Activated gamma-delta T cell treated with Interleukin-2 at 50 U/mL for 16 hours (primary cell): ENCODE measurements at places on chromosomes 1 and 21.

DNA sequence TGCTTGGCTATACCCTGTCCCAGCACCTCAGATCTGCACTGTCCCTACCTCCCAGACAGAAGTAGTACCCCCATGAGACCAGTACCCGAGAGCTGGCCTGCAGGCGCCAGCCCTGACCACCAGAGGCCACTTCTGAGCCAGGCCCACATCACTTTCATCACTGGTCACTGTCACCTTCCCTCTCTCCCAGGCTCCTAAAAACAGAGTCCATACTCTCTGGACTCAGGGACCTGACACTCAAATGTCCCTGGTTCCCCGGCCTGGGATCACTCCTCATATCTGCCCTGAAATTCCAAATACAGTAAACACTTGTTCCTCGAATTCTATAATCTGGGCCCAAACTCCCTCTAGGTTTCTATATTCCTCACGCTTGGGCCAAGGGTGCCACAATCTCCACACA lies 18.7 kb downstream of the TMEM53 start:
- DNase-seq = no peak

DNA sequence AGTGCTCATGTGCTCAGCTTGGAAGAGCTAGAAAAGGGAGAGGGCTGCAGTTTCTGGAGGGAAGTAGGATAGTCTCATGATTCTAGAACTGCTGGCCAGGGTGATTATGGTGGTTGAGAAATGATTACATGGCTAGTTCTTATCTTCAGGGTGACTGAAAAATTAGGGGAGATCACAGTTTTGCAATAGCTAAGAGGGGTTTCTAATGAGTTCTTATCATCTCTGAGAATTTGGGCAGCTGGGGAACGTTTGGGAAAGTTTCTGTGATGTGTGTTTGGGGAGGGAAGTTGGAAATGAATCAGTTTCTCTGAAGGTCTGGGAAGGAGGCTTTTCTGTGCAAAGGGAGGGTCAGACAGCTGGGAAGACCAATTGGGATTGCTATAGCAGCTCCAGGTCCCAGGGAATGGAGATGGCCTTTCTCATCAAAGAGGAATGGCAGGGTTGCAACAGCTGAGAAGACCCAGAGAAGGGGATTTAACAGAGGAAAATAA lies 7.6 kb upstream of the RHOU start:
- no peak for DNase-seq

- DNase-seq = no peak
Measured at GRCh38 chr1:226793620-226794276, 54.7 kb upstream of the ITPKB start.

DNA sequence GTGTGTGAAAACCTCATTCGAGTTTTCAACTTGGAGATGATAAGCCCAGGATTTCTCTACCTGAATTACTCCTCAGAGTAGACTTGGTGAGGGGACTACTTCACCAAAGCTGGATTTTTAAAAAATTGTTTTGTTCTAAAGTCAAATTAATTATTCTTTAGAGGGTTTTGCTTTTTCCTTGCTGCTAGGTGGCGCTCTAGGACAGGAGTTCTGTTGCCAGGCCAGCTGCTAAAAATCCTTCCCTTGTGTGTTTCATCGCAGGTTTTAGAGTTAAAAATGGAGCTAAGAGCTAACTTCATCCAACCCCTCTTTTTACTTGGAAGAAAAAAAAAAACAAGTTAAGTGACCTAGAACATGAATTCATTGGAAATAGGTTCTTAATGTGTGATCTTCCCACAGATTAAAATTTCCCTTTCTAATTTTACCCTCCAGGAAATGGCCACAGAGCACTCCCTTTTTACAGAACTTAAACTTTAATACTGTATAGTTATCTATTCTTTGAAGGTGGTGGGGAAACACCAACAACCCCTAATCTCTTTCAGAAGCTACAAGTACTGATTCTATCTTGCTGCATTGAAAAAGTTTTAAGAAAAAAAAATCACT lies 36.7 kb upstream of the FAM163A start:
- peak; percentile 38 for DNase-seq

- no peak for DNase-seq
Measured at GRCh38 chr1:16153999-16154673, 1.7 kb downstream of the EPHA2 start.

GRCh38 chr1:9466780-9467758 lies 72.2 kb upstream of the SLC25A33 start:
- DNase-seq = no peak

DNA sequence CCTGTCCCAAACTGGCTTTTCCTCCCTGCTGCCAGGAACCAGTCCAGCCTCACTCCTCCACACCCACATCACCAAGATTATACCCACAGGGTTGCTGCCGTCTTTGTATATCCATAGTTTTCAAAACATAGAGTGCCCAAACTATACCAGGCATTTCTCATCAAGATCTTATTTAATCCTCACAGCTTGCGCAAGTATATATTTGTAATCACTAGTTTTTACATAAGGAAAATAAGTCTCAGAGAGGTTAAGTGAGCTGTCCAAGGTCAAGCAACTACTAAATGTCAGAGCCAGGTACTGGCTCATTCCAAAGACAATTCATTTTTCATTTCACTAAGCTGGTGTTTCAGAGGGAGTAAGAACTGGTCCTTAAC lies 34.9 kb upstream of the ZNF362 start:
- no peak for DNase-seq

GRCh38 chr21:42684109-42684916 lies 30.9 kb downstream of the PDE9A start:
- peak; percentile 42 for DNase-seq

DNA sequence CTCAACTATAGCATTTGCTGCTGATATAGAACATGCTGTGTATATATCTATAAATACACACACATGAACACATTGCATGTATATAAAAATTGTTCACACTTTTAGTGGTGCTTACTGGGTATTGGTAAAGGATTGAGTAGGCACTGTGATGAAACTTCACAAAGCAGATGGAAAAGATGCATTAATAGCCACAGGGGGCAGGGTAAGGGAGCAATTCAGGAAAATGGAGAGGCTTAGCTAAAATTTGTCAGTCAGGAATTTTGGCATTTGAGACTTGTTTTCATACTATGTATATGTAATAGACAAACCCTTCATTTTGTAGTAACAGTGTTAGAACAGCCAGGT lies 633 bp upstream of the PPFIA4 start:
- no peak for DNase-seq

- DNase-seq = no peak
Measured at GRCh38 chr1:113459279-113459678, 69.0 kb downstream of the MAGI3 start.

- DNase-seq = peak; percentile 8
Measured at GRCh38 chr1:17606826-17607440, 67.4 kb downstream of the ARHGEF10L start.

DNA sequence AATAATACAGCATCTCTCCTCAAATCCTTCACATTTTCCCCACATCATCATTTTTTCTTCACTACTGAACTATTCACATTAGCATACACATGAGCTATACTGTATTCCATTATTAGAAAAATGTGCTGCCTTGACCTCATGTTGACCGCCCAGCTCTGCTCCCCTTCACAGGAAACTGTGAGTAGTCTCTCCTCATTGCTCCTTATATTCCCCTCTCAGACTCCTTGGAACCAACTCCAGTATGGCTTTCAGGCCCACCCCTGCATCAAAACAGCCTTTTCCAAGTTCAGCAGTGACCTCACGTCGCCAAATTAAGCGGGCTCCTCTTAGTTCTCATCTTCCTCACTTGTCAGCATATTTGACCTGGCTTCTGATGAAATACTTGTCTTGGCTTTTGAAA lies 59.2 kb upstream of the SPAG17 start:
- no peak for DNase-seq

- DNase-seq = no peak
Measured at GRCh38 chr1:179090522-179090921, 8.7 kb downstream of the TOR3A start.

- DNase-seq = no peak
Measured at GRCh38 chr1:12095452-12096263, 32.6 kb downstream of the TNFRSF8 start.

DNA sequence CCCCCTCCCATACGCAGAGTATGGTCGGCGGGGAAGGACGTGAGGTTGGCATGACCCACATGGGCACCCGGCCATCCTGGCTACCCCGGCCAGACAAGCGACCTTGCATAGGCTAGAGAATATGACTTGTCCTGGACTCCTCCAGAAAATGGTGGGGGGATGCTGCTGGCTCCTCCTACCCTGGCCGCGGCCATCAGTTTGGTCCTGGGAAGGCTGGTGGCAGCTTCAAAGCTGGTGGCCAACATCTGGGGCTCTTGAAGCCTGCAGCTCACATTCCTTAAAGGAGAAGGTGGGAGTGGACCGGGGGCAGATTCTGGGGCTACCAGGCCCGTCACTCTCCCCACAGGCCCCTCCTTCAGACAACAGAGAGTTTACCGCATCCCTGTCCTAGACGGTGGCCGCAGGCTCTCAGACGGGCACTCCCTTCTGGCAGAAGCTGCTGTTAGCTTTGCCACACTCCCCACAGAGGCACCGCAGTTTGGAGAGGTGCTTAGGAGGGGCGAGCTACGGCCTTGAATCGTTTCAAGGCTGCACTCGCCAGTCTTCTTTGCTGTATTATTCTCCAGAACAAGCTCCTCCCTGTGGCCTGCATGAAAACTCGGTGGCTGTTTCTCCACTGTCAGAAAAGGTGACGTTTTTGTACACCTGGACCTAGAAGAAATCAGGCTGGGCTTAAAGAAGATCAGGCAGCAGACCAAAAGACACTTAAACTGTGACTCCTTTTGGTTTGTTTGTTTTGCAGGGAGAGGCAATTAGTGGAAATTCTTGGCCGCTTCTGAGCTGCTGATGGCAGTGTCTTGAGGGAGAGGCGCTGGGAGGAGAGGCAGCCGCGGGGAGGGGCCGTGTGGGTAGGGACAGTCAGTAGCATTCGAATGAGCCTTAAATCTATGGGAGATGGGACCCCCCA lies 68.0 kb downstream of the RUNX3 start:
- DNase-seq = no peak

- no peak for DNase-seq
Measured at GRCh38 chr1:118298397-118298796, 113.4 kb upstream of the SPAG17 start.

- DNase-seq = no peak
Measured at GRCh38 chr1:51322417-51323101, 7.8 kb downstream of the TTC39A start.

- no peak for DNase-seq
Measured at GRCh38 chr1:177945943-177946650, 23.8 kb downstream of the SEC16B start.

DNA sequence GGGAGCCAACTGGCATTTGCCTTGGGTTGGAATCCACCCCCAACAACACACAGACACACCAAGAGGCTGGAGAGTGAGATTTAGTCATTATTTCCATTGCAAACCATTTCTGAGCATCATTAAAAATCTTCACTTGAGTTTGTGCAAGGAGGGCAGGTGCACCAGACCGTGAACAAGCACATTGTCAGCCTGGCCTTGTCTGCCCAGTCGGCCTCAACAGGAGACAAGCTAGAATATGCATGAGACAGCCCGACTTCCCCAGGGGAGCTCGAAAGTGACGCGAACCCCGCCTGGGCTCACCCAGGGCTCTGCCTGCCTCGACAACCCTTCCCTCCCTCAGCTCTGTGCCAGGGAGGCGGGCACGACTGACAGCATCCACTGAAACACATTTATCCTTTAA lies 15.4 kb upstream of the GUCA2B start:
- no peak for DNase-seq

GRCh38 chr1:212232090-212232489 lies 53.1 kb upstream of the PPP2R5A start:
- no peak for DNase-seq

DNA sequence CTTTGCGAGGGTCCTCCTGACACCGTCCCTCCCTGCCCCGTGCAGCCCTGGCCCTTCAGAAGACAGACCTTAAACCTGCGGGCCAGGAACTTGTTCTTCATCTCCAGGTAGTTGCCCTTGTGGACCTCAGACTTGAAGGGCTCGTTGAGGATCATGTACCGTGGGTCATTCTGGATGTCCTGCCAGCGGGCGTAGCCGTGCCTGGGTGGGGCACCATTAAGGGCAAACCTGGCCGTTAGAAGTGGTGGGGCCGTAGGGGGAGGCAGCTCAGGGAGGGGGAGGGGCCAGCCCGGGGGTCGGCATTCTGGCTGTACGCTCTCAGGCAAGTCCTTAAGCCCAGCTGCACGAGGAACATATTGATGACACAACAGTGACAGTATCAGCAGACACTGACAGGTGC lies 64.6 kb downstream of the KCNAB2 start:
- no peak for DNase-seq

DNA sequence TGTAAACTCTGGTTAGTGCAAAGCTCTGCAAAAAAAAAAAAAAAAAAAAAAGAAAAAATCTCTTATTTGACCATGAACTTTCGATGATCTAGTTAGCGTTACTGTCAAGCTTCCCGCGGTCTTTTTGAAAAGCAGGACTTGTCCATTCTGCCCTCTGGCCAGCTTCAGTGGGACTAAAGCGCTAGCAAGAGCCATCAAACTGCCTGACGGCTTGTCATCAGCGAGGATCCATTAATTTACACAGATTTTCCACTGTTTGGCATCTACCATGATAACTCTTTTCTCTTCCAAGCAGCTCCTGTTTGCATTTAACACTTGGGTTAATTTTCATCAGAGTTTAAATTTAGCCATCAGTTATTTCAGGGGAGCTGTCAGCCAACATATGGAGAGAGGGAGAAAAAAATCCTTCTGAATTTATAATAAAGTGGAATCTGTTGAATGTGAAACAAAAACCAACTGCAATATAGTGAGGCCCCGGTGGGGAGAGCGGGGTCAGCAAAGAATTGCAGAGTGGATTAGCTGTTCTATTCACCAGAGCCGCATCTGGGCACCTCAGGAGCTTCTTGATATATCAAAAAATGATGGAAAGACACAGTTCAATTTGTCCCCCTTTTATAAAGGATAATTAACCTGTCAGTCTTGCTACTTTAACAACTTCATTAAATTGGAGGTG lies 298.2 kb downstream of the SPATA17 start:
- no peak for DNase-seq
